ENCODE measurements at places on chromosomes 12 and 14.

- no peak for DNase-seq
These were observed 21.0 kb downstream of the PAH start for GRCh38 chr12:102896067-102896466.

DNA sequence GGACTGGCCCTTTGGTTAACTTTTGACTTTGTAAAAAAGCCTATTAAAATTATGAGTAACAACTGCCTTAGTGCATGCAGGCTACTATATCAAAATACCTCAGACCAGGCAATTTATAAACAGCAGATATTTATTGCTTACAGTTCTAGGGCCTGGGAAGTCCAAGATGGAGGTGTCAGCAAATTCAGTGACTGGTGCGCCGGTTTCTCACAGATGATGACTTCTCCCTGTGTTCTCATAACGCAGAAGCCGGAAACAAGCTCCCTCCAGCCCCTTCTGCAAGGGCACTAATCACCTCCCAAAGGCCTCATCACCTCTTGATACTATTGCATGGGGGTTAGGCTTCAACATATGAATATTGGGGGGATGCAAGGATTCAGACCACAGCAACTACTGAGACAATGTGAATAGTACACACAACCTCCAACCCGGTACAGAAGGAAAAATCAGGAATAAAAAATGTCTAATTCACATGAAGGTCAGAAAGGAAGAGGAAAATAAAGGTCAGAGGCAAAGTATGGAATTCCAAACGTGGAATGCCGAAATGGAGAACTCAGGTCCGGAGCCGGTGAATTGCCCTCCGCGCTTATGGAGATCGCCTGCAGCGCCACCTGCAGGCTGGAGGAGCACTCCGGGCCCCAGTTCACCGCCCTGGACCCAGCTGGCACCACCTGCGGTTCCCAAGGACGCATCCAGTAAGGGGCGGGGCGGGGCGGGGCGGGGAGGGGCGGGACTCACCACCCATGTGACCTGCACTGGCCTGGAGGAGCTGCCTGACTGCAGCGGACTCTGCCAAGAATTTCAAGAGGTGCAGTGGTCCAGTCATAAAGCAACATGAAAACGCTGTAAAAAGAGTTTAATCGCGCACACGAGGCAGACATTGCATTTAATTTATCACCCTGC, 203.4 kb downstream of the KIF26A start:
- no peak for DNase-seq

DNA sequence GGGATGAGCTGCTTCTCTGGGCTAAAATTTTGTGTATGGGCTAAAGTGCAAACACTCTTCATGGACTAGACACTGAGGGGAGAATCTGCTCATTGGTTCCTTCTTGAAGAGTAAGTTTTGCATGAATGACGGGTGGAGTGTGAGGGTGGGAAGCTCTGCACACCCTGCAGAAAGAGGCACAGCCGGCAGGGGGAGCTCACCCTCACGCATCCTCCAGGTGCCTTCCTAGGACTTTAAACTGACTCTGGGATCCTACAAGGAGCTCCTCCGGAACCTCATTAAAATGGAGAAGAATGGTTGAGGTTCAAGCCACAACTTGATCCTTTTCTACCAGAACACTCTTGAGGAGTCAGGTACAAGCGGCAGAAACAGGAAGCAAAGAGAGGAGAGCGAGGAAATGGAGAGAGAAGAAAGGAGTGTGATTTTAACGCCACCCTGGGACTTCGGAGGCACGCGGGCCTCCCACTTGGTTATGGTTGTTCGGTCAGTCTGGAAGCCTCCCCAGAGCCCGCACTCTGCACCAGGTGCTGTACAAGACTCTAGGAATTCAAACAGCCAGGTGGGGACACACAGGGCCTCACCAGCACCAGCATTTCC, 87.5 kb downstream of the SETD3 start:
- no peak for DNase-seq

DNA sequence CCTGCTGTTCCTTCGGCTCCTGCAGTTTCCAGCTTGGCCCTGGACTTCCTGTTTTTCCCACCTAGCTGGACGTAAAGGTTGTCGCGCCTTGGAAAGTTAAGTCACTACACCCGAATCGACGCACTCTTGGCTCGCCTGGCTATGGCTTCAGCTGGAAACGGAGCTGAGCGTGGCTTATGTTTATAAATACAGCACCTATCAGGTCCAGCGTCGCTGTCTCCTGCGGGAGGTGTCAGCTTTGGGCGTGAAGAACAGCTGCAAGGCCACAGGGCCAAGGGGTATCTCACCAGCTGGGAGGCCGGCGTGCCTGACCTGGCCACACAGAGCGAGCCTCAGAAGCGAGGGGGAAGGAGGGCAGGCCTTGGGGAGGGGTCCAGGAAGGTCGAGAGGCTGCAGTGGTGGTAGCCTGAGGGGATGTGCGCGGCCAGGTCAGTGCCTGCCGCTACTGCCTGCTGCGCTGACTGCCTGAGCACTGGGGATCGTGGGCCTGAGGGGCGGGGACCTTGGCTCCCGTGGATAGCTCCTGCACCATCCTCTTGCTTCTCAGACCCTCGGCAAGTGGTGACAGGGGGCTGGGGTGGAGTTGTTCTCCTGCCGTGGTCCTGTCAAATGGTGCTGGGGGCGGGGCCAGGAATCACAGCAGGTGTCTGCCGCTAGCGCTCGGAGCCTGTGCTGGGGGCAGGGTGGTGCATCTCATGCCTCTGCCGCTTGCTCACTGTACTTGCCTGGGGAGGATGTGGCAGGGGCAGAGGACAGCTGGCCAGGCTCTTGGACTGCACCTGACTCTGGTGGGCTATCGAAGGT, 12.5 kb downstream of the PACS2 start:
- DNase-seq, result no peak

- no peak for DNase-seq
These were observed 20.0 kb downstream of the ITGA7 start for GRCh38 chr12:55687746-55688145.

DNA sequence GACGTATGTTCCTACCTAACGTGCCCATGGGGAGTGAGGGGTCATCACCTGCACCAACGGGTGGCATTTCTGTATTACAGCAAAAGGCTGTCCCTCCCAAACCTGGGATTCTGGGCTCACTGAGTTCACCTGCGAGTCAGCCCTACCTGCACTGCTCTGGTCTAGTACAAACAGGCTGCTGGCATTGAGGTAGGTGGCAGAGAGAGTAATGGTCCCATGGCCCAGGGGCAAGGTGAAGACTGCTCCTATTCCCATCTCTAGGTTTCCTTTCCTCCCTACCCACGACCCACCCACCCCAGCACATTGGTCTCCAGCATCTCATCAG, 421 bp downstream of the SUOX start:
- no peak for DNase-seq

GRCh38 chr14:98769326-98769725, 502.7 kb downstream of the BCL11B start:
- DNase-seq, result no peak

DNA sequence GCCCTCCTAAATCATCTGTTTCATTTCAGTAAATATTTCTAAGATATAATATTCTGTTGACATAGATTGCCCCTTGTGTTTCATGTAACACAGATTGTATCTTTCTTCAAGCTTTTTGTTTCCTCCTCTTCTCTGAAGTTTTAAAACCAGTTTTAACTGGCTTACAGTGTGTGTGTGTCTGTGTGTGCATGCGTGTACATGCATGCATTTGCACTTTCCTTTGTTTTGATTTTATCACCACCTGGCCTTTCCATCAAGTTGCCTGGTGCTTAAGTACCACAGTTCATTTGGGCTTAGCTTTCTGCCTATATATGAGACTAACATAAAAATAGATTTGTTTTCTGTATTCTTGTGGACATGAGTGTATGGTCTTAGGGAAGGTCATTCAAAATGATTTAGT, 31.9 kb downstream of the ETNK1 start:
- DNase-seq, result no peak

DNA sequence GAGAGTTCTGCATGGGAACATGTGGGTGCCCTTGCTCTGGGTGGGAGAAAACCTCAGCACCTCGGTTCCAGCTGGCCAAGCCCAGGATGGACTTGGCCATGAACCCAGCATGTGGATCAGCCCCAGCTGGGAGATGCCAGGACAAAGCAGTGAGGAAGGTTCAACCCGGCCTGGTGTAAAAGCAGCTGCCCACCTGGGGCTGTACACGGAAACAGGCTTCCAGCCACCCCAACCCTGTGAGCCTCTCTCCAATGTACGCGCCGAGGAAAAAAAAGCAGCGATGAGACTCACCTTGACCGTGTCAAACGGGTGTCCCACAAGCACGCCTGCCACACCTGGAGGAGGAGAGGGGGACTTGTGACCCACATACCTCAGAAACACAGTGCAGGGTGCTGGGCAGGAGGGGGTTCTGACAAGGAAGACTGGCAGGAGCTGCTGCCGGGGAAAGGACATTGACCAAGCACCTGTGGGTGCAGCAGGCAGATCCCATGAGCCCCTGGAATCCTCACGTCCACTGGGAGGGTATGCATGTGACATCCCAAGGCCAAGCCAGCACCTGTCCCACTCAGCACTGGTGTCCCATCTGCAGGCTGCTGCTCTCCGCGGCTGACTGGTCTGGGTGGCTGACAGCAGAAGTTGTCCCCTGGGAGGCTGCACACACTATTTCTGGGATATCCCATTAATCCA, 7.5 kb downstream of the SLC25A29 start:
- no peak for DNase-seq

DNA sequence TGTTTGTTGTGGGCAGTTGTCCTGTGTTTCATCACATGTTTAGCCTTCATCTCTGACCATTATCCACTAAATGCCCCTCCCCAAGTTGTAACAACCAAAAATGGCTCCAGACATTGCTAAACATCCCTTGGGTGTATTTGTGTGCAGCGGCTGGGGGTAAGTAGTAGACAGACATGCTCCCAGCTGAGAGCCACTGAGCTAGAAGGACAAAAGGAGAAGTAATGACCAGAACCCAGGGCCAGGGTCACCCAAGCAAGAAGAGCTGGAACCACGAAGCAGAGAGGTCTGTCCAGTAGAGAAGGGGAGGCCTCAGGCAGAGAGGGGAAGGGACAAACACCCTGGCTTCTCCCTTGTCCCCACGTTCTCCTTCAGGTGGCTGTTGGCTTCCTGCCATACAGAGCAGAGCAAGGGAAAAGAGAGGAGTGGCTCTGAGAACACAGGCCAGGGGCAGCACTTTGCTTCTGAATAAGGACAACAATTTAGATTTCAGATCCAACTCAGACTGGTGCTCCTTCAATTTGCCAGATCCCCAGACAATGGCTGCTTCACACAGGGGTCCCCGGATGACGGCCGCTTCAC, 55.2 kb downstream of the NDUFA12 start:
- DNase-seq, result no peak

GRCh38 chr14:23173031-23173430, 10.4 kb downstream of the SLC7A8 start:
- no peak for DNase-seq

DNA sequence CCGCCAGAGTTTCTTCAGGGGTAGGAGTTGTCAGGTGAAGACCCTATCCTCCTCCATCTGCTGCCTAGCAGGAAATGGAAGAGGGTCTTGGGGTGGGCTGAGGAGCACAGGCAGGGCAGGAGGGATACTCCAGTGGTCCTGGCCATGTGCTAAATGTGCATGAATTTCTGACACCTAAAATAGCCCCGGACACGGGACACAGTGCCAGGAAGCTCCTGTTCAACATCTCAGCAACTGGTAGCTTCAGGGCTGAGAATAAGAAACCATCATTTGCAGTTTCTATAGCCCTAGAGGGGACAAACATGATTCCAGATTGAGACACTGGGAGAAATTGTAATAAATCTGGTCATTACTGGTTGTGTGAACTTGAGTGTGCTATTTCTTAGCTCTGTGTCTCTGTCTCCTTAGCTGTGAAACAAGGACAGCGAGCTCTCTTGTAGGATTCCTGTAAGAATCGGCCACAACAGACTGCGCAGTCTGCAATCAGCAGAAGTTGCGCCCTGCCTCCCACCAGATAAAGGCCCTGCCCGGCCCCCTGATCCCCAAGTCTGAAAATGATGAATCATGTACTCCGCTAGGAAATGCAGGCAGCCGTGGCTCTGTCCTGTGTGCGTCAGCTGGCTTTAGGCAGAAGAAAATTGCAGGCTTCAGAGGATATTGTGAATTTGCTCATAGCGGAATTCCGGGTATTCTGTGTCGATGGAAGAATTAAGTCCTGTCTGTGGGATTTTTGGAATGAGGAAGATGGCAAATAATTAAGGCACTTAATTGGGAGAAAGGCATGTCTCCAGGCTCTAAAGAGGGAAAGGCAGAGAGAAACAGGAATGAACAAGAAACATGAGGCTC, 35.2 kb upstream of the MEG3 start:
- DNase-seq, result no peak

DNA sequence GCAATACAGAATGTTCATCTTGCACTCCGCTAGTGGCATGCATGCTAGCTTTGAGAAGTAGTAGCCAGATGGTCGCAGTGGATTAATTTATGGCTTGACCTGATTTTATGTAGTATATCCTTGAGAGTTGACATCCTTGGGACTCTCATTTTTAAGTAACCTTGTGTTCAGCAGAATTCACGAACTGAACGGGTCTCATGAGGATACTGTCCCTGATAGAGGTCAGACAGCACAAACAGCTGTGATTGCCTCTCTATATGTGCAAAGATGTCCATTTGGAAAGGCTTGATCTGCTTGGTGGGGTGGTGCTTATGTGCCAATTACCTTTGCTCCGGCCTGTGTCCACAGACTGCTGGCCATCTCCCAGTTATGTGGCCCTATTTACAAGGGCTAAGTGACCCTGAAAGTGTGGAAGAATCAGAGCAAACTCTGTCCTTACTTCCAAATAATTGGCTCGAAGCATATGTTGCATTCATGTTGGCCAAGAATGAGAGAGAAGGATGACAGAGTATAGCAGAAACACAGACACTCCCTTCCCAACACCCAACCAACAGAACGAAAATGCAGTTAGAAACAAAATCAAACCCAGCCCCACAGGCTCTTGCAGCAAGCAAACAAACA, 167.1 kb downstream of the CRADD start:
- no peak for DNase-seq

GRCh38 chr12:1906579-1906978, 11.9 kb downstream of the CACNA2D4 start:
- no peak for DNase-seq

- DNase-seq, result no peak
These were observed 2.6 kb downstream of the TROAP start for GRCh38 chr12:49325606-49326005.

DNA sequence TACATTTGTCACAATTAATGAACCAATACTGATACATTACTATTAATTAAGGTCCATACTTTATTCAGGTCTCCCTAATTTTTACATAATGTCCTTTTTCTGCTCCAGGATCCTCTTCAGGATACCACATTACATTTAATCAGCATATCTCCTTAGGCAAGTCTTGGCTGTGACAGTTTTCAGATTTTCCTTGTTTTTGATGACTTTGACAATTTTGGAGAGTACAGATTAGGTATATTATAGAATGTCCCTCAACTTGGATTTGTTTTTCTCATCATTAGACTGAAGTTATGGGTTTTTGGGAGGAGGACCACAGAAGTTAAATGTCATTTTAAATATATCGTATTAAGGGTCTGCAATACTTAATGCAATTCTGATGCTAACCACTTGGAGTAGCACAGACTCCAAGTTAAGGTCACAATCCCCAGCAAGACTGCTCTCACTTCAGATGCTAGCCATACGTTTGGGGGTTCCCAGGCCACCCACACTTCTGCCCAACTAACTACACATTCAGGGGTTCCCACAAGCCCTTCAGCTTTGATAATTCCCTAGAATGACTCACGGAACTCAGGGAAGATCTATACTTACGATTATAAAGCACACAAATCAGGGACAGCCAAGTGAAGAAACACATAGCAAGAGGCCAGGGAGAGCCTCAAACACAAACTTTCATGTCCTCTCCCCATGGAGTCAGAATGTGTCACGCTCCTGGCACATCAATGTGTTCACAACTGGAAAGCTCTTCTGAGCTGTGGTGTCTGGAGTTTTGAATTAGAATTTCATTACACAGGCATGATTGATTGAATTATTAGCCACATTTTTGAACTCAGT, 17.0 kb upstream of the NUBPL start:
- DNase-seq, result no peak

Data from hypothalamus (tissue), 51 donors.